ENCODE measurements at places on chromosomes 2 and 18.

DNA sequence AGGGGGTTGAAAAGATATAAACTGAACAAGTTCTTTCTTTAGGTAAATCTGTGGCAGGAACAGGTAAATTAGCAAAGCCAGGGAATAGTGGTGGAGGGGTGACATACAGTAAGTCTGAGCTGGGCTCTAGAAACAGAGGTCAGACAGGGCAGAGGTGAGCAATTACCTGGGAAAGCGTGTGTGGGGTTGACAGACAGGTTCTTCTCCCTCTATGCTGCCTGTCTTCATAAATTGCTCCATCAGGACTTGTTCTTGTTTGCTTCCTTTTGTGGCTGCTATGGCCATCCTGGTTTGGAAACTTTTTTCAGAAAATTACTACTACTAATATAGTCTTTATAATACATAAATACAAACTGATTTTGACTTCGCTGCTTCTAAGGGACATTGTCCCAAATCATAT, 3.4 kb upstream of the ANKRD12 start:
- no peak for DNase-seq

DNA sequence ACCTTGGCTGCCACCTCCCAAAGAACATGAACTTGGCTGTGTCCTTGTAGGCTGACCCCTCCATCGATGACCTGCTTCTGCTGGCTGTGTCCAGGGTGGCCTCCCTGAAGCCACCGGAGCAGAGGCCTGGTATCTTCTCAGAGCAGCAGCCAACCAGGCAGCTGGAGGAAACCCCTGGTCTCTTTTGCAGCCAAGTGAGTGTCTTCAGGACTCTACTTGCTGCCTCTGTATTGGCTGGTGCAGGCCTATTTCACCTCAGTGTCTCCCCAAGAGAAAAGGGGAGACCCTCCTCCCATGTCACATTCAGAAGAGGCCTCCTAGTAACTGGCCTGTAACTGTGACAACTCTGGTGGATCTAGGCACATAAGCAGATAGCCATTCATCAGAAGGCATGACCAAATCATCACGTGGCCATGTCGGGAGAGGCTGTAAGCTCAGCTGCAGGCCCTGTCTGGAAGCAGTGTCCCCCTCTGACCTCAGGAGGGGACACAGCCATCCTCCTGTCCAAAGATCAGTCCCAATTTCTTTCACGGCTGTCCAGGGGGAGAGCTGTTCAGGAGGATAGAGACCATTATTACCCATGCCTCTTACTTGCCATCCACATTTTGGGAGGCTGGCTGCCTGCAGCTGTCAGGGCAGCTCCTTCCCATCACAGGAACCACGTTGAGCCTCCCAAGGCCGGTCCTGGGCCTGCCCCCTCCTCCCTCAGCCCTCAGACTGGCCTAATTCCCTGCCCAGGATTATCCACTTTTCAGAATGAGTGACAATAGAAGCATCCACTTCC, 20.9 kb upstream of the ROCK2 start:
- DNase-seq, result no peak

- DNase-seq, result no peak
Observed at GRCh38 chr2:223959688-223960087, 2.4 kb downstream of the MRPL44 start.

DNA sequence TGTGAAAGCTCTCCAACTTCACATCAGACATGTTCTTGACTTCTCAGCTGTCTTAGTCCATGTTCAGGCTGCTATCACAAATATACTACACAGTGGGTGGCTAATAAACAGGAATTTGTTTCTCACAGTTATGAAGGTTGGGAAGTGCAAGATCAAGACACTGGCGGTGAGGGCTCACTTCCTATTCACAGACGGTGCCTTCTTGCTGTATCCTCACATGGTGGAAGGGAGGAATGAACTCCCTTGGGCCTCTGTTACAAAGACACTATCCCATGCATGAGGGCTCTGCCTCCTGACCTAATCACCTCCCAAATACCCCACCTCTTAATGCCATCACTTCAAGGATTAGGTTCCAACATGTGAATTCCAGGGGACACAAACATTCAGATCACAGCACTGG, 9.7 kb downstream of the UXS1 start:
- no peak for DNase-seq

DNA sequence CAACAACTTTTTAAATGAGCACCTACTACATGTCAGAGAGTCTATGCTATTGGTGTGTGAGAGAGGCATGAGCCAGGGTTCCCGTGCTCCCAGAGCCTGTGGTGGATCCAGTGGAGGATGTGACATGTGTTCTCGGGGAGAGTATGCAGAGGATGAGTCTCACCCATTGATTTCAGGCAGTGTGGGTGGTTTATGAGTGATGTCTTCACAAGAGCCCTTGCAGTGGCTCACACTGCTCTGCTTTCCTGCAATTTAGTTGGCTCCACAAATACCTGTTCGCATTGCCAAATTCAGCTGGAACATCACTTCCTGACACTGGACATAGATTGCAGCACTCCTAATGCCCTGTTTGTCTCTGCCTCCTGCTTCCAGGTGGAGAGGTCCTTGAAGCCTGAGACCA, 243.6 kb upstream of the CXCR4 start:
- no peak for DNase-seq

DNA sequence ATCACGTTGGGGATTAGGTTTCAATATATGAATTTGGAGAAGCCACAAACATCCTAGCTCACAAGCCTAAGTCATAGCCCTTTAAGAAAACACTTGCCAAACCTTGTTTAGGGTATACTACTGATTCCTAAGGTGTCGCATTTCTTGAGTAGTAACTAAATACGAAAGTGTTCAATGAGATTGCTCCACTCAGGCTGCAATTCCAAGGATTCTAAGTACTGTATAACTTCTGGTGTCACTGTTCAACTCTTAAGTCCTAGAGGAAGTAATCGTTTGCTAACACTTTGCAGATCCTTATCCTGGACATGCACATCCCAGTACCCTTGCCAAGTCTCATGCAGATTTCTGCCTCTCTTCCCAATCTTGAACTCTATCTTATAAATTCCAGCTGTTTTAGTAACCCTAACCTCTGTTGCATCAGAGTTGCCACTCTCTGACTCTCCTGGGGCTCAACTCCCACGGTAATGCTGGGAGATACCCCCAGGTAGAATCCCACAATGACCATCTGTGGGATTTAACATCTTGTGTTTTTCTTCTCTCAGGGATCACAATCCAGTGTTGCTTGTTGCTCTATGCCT, 122.4 kb downstream of the HIBCH start:
- no peak for DNase-seq

GRCh38 chr18:2916184-2916583, 69.4 kb downstream of the EMILIN2 start:
- DNase-seq, result no peak

- no peak for DNase-seq
Observed at GRCh38 chr2:202158796-202159195, 79.6 kb downstream of the SUMO1 start.

DNA sequence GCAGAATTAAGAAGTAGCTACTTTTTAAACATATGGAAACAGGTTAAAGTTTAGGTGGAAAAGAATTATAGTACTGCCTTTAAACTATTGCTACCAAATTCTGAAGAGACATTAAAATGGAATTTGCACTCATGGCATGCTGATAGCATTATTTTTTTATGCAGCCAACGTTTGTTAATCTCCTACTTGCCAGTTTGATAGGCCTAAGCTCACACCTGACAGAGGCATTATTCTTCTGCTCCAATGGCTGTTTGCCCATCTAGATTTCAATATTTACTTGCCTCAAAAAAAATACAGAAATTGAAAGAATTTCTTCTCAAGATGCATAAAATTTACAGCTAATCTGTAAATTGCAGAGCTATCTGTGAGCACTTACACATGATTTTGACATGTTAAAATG, 849.6 kb downstream of the CNTNAP5 start:
- no peak for DNase-seq

GRCh38 chr2:237300739-237301138, 113.2 kb downstream of the COL6A3 start:
- no peak for DNase-seq

- no peak for DNase-seq
Observed at GRCh38 chr2:105712981-105713596, 31.6 kb upstream of the NCK2 start.

DNA sequence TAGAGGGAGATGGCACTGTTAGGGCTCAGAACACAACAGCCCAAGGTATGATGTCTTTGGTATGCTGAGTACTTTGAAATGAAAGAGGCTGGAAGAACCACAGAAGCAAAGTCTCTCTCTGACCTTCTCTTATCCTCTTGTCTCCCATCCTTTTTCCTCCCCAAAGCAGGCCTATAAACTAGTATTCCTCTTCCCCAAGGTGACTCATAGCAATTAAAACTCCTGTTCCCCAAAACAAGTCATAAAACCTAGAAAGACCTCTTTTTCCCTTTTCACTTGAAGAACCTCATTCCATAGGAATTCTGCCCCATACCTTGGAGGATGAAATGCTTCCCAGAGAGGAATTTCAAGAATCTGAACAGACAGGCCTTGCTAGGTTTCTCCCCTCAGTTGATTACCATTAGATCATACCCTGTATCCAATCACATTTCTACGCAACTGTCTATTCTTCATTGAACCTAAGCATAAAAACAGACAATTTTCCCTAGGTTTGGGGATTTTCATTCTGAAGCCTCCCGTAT, 25.7 kb downstream of the MDH1 start:
- DNase-seq, result no peak

DNA sequence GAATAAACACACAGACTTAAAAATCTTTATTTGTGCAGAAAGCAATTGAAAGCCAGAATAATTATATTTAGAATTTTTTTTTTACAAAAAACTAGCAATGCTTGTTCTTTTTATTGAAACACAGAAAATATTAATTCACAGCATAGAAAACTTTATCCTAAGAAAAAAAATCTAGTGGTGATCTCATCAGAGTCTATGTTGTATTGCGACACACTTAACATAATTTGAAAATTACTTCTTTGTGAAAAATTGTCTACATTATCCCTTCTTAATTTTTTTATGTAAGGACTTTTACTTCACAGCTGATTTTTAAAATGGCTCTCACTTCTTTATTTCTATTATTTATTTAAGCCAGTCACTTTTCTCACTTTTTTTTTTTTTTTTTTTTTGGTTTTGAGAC, 103.4 kb downstream of the LDLRAD4 start:
- DNase-seq, result no peak

- peak; percentile 92 for DNase-seq
Observed at GRCh38 chr2:183078464-183079138, at the start of gene DUSP19. Gene DUSP19 (plus strand): TSS chr2:183078747. CDS start chr2:183078934, 187 bp downstream.

DNA sequence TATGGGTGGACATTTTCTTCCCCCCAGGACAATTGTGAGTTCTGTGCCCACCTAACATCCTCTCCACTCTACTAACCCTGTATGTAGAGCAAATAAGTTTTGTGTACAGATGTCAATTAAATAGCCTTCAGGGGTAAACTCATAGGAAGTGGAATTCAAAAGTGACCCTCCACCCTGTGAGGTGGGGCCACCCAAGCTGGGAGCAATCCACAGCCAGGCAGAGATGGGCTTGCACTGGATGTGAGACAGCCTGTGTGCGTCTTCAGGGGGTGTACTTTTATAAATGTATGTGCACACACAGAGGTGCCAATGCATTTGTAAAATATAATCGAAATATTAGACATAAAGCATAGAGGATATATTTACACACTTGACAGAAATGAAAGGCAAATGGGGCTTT, 33.1 kb upstream of the ATP6V1B1 start:
- DNase-seq, result no peak

DNA sequence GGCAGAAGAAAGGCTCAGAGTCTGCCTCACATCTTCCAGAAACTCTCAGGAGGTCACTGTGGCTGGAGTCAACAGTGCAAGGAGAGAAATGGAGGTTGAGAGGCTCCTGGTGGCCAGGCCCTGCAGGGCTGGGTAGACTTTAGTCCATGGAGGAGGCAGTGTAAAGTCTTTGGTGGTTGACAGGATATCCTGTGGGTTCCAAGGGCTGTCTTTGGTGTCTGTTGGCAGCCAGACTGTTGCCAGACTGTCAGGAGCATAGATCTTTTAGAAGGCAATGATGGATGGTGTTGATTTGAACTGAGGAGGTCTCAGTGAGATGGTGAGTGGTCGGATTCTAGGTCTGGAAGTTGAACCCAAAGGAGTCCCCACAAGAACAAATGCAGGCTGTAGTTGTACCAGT, 45.0 kb upstream of the SKOR2 start:
- DNase-seq, result no peak

DNA sequence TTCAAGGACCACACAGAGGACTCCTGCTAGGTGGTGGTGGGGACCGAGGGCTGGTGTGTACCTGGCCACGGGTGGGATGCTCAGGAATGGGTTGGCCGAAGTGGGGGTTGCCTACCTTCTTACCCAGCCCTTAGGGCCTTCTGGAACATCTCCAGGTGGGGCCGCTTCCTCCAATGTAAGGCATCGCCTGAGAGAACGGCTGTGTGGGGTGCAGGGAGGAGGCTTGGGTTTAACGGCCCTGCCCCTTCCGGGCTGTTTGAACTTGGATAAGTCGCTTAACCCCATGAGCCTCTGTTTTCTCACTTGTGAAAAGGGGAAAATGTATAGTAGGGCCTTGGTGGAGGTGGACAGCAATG, 35.0 kb downstream of the EMILIN2 start:
- no peak for DNase-seq

GRCh38 chr2:27251766-27252165, 11.1 kb downstream of the SLC30A3 start:
- no peak for DNase-seq

DNA sequence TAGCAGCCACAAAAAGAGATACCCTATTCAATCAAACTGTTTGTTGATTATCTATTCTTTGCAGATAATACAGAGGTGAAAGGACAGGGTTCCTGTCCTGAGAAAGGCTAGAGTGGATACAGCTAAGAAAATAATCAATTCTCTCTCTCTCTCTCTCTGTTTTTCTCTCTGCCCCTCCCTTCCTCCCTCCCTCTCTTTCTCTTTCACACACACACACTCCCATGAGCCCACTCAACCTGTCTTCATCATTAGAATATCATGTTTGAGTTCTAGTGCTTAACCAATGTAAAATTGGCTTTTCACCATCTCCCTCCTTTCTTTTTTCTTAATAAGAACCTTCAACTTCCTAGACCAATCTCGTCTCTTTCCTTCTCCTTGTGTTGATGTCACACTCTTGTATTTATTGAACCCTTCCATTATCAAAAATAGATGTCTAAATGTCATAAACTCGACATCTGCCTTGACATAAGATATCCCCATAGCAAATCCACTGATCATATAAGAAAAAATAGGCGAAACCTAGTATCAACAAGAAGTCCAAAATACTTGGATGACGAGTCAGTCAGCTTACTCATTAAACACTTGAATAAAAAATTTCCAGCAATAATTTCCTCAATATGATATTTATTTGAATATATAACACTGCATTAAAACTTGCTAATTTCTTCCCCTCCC, 42.8 kb upstream of the CYTIP start:
- DNase-seq, result no peak

- DNase-seq, result no peak
Observed at GRCh38 chr18:54184836-54185235, 39.6 kb downstream of the MBD2 start.

Measured in left hindlimb (tissue), 1 donor.